ENCODE measurements at places on chromosomes 13 and 19.

- DNase-seq, result no peak
Observed at GRCh38 chr13:100403675-100404074, 184.9 kb downstream of the GGACT start.

DNA sequence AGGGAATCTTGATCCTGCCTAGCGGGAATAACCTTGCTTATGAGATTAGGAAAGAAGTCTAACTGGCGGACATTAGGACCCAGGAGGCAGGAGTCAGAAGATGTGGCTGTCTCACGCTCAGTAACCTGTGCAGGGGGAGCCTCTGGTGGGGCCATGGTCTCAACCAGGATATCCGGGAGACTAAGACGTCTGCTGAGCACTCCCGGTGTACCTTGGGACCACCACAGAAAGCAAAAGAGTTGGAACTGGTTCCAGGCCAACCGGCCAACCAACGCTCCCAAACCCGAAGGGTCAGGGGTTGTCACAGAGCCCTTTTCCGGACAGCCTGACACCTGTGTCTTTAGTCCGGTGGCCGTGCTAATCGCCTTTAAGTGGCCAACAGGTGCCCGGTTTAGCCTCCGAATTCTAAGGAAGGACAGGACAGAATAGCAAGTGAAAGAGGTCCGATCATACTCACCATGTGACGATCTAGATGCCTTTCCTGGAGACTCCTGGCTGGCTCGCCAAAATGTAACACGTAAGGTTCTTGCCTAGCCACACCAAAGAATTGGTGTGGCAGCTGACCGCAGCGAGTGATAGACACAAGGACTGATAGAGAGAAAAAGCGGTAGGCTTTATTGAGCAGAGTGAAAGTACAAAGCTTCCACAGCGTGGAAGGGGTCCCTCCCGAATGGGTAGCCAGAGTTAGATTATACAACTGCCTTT lies 103.9 kb upstream of the DIAPH3 start:
- no peak for DNase-seq

DNA sequence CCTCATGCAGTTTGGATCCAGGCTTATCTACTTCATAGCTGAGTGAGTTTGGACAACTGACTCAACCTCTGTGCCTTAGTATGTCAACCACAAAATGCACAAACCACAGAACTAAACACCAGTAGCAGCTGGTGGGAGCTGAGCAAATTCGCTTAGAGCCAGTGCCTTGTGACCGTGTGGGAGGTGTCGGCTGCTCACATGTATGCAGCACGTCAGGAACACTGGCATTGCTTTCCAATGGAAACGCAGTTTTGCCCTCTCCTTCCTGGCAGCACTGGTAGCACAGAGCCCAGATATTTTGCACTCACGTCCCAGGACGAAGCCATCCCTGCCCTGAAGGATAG lies 8.3 kb upstream of the NTN5 start:
- no peak for DNase-seq

DNA sequence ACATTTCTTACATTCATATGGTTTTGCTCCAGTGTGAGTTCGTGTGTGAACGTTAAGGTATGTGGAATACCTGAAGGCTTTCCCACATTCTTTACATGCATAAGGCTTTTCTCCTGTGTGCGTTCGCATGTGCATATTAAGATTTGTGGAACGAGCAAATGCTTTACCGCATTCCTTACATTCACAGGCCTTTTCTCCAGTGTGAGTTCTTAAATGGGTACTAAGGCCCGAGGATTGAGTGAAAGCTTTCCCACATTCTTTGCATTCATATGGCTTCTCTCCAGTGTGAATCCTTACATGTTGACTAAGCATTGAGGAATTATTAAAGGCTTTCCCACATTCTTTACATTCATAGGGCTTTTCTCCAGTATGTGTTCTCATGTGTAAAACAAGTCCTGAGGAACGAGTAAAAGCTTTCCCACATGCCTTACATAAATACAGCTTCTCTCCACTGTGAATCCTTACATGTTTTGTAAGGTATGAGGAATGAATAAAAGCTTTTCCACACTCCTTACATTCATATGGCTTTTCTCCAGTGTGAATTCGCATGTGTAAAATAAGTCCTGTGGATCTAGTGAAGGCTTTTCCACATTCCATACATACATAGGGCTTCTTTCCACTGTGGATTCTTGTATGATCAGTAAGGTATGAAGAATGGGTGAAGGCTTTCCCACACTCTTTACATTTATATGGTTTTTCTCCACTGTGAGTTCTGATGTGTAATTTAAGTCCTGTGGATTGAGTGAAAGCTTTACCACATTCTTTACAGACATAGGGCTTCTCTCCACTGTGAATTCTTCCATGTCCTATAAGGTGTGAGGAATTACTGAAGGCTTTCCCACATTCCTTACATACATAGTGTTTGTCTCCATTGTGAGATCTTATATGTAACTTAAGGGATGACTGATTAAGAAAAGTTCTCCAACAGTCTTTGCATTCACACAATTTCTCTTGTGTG lies 10.7 kb downstream of the ZNF846 start:
- DNase-seq, result no peak

All from DMS 273 treated with DMSO at 0.1 percent for 48 hours (cell line).